Stimulated activated CD4-positive, alpha-beta T cell treated with anti-CD3 and anti-CD28 coated beads, Interleukin-1b, Interleukin-23, amount 100 ng/mL, for 1 hour (primary cell): ENCODE measurements at places on chromosomes 2 and 18.

- DNase-seq, result no peak
Observed at GRCh38 chr2:129443235-129443864, 536.1 kb upstream of the RAB6C start.

DNA sequence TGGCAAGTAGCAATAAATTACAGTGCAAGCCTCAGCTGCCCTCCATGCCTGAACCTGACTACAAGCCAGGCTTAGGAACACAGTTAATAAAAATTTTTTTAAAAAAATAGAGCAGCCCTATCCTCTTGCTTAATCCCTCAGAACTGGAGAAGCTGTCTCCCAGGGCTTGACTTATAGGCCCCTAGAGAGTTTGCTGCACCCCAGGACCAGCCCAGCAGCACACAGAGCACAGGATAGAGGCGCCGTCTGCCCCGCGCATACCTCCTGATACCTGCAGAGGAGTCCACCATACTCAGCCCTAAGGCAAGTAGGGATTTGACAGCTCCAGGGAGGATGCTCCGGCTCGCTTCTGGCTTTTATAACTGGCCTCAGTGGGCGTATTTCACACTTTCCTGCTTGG, 548.6 kb upstream of the RAB6C start:
- no peak for DNase-seq

DNA sequence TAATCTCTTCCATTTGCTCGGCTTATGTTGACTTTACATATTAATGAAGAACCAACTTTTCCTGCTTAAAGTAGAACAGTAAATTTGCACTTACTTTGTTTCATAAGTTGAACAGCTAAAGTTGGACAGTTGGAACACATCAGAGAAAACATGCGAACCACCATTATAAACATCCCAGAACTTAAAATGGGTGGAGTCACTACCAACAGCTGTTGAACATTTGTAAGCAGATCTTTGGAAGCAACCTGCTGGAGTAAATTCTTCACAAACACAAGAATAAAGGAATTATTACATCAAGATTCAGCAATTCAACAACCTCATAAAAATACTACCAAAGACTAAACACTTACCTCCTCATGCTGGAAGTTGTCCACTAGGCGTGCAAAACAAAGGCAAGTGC, 96.4 kb upstream of the DNER start:
- DNase-seq, result no peak

GRCh38 chr2:130877258-130877657, 40.5 kb downstream of the ARHGEF4 start:
- no peak for DNase-seq
